Esophagus squamous epithelium (tissue), 5 donors: ENCODE measurements at places on chromosomes 3 and 15.

DNA sequence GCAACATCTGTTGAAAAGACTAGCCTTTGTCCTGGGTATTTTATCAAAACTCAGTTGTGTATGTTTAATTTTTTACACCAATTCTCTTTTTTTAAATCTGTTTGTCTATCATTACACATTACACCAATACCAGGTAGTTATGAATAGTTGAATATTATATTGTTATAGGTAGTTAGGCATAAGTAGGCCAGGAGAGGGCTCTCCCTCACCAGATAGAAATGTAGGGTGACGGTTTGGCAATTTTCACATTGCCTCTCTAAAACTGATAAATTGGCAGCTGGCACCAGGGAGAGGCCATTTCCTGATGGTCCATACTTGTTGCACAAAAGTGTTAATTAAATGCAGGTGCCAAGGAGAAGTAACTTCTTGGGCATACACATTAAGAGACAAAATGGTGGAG, 483.1 kb upstream of the EPHA6 start:
- DNase-seq: no peak

DNA sequence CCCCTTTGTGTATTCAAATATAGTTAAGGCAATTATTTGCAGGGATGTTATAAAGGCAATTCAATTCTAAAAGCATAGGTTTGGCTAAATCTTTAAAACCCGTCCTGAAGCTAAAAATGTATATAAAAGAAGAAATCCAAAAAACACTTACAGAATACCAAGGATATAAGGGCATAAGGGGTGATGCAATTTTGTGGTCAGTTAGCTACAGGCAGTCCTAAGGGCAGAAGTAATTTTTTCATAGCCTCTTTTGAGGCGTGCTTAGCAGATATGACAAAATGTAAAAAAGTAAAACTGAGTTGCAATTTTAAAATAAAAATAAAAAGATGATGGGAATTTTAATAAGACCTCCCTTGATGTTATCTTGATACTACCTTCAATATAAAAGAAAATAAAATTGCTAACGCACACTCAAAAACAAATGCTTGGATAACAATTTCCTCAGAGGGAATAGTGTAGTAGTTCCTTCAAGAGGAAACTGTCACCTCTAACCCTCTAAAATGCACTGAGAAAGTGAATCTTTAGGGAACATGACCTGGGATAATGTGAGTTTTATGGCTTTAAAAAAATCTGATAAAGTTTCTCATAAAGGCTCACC, 104.2 kb downstream of the MYH15 start:
- no peak for DNase-seq

- no peak for DNase-seq
Observed at GRCh38 chr3:2910997-2911396, 199.2 kb downstream of the IL5RA start.

DNA sequence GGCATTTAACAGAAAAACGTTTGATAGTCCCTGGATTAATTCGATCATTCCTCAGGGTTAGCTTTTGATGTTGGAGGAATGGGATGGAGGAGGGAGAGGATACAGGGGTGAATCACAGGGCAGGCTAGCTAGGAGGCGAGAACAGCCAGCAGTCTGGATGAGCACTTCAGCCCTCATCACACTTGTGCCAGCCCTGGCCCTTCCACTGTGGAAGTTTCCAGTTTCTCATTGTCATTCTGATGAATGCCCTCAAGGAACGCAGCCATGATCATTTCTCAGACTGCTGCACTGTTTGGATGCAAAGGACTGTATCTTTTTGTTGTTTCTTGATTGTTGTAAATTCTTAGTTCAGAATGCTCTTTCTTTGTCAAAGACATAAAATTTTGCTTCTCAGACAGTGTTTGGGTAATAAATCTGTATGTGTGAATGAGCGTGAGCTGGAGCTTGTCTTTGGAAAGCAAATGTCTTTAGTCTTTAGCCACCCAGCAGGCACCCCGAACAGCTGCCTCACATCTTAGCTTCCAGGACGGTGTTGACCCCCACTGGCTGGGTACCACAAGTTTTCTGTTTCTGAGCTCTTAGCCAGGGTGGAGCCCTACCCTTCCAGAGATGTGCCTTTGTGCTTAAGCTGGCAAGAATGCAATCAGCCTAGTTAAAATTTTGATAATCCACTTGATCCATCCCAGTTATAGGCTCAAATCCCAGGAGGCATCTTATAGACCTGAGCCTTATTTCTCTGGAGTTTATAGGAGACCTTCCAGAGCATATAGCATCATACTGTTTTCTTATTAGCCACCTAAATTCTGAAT, 121.1 kb downstream of the PDCD6IP start:
- no peak for DNase-seq

DNA sequence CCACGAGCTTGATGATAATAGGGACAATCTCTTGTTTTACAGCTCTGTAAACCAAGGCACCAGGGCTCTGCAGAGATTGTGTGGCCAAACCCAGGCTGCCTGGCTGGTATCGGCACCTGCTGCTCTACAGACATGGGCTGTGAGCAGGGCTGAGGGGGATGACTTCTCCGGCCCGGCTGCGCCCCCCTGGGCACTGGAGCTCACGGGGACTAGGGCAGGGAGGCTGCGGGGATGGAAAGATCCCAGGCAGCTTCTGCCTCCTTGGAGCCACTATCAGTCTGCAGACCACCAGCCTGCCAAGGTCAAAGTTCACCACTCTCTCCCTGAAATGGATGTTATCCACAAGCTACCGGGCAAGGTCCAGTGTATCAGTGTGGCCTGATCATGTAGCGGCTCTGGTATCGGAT, 22.0 kb upstream of the PIGZ start:
- no peak for DNase-seq

DNA sequence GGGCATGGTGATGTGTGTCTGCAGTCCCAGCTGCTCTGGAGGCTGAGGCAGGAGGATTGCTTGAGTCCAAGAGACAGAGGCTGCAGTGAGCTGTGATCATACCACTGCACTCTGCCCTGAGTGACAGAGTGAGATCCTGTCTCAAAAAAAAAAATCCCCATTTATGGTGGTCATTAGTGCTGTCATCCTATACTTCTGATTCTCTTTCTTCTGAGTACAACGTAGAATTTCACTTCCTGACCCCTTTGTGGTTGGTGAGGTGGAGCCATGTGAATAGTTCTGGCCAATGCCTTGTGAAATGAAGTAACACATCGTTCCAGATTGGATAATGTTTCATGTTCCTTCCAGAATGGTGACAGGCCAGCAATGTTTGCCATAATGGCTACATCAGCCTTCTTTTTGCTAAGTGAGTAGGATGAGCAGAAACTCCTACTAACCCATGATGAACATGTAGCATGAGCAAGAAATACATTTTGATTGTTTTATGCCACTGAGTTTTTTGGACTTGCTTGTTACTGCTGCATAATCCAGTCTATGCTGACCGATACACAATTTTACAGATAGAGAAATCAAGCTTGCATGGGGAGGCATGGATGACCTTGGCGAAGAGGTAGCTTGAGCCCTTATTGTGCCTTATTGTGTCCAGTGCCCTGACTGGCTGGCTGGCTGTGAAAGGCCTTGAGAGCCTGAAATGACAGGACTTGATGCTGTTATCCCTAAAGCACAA, 30.9 kb upstream of the TLE3 start:
- no peak for DNase-seq

DNA sequence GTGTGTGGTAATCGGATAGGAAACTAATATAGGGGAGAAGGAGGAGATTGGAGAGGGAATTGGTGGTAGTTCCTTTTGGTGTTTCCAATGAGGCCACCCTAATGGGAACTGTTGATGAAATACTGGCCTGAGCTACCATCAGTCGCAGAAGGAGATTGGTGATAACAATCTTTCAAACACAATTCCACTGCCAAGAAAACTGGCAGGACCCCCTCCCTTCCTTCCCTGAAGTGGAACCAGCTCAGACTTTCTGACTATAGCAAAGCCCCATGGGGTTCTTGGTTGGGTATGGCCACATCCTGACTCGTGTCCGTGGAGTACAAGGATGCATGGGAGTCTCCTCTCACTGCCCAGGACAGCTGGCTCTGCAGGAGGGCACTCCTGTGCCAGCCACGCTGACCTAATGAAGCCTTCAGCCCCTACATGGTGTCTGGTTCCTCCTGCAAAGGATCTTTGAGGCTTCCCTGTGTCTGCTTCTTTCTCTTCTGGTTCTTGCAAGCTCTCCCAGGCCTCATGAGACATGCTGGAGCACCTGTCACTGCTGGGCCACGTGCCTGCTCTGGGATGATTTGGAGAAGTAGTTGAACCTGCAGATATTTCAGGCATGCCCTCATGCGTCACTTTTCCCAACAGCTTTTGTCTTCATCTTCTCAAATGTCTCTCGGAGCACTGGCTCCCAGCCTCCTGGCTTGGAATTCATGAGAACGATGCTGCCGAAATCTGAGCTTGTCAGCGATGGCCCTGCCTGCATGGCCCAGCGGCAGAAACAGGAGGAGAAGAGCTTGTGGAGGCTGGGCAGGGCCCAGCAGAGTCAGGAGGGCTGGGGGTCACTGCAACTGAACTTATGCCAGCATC, 90.0 kb upstream of the ADPGK start:
- DNase-seq: no peak

DNA sequence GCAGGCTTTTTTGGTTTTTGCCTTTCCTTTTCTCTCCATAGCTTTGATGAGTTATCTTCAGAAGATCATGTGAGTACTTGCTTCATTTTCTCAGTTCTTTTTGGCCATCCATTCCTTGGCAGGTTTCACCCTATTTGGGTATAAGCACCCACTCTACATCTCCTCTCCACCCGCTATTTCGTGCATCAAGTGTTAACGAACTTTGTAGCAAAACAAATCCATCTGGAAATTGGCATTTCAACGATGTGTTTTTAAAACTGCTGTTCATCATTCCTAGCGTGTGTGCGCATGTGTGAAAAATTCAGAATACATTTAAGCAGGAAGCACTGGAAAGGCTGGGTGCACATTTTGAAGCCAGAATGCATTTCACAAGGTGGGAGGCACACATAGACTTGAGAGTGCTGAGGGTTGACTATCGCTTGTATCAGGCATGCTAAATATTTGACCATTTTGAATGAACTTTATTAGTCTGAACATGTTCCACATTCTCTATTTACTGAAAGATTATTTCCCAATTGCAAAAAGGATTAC, 89.7 kb upstream of the FHIT start:
- DNase-seq: no peak

DNA sequence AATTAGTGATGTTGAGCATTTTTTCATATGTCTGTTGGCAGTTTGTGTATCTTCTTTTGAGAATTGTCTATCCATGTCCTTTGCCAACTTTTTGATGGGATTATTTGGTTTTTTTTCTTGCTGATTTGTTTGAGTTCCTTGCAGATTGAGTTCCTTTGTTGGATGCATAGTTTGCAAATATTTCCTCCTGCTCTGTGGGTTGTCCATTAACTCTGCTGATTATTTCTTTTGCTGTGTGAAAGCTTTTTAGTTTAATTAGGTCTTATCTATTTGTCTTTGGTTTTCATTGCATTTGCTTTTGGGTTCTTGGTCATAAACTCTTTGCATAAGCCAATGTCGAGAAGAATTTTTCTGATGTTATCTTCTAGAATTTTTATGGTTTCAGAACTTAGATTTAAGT, 414.6 kb downstream of the EPHA6 start:
- no peak for DNase-seq

GRCh38 chr3:139339219-139339906, 4.5 kb upstream of the MRPS22 start:
- DNase-seq: no peak

- no peak for DNase-seq
Observed at GRCh38 chr3:140424726-140425125, 253.1 kb upstream of the TRIM42 start.

DNA sequence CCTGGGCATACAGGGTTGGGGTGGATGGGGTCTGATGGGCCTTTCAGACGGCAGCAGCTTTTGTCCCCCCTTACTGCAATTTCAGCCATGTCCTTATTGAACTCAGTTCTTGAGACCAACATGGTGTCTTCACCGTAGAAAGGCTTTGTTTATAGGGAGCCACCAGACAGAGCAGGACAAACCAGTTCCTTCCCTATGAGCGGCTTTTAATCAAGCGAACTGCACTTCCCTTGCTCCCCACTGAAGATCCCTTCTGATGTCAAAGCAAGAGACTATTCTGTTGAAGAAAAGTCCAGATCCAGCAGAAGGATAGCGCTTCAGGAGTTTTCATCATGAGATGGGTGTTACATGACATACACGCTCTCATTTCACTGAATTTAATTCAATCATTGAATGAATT, 100.4 kb downstream of the CD47 start:
- no peak for DNase-seq

DNA sequence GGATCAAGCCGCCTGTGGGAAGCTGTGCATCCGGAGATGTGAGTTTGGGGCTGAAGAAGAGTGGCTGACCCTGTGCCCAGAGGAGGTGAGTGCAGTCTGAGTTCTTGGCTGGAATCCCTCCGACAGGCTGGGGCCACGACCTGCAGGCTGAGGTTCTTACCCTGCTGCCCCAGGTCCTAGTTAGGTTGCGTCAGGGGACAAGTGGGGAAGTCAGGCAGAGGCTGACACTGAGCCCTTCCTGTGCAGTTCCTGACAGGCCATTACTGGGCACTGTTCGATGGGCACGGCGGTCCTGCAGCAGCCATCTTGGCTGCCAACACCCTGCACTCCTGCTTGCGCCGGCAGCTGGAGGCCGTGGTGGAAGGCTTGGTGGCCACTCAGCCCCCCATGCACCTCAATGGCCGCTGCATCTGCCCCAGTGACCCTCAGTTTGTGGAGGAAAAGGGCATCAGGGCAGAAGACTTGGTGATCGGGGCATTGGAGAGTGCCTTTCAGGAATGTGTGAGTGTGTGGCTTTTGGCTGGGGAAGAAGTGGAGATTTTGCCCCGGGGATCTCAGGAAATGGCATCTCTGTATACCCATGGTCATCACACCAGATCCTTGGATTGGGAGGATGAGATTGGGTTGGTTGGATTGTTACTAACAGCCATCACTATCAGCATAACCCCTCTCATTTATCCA, 1.3 kb downstream of the PPM1M start:
- DNase-seq: no peak

DNA sequence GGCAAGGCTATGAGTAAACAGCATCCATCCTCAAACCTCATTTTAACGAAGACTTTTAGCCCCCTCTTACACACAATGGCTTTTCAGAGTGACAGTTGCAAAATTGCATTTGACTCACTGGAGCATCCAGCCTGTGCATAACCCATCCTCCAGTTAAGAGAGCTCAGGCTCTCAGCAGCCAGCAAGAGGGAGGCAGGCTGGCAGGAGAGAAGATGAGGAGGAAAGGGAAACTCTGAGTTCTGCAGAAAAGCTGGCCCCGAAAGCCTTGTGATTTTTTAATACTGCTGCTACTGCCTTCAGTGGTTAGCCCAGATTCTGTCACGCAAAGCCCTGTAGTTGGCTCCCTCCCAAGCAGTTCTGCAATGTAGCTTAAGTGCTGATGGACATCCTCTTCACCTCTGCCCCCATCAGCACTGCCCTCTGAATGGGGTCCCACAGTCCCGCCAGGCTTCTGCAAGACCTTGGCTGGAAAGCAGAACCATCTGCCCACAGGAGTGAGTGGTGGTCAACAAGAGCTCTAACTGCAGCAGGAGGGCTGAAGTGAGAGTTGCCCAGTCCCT, 371.3 kb downstream of the EPHB1 start:
- no peak for DNase-seq

DNA sequence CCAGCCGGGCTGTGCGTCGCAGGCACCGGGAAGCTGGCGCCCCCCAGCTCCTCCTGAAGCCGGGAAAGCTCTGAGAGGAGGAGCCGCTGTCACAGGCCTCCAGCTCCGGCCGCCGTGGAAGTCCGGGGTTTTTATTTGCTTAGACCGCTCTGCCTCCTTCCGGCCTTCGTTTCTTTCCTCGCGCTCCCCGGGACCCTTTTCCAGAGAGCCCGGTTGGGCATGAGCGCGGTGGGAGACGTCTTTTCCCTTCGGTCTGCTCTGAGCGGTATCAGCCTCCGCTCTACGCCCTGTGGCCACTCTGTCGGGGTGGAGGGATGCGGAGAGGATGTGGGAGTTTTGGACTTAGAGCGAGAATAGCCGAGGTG, 559 bp downstream of the SENP5 start:
- no peak for DNase-seq
